Cerebellum (tissue), 4 donors: ENCODE measurements at places on chromosomes 1 and 21. TPM values are rescaled to one million over a fixed set of nuclear protein-coding genes. Genes with fewer than 3 reads are reported as not detected.

The PTPRU gene
- 13.3 TPM for total RNA-seq

The SELP gene
- 0.27 TPM for total RNA-seq

The RNU1-2 gene
- total RNA-seq = 40,842 TPM

The LCE2C gene
- not detected for total RNA-seq

The EPB41 gene
- 91.5 TPM for total RNA-seq

The SHC1 gene
- 16.7 TPM for total RNA-seq

DNA sequence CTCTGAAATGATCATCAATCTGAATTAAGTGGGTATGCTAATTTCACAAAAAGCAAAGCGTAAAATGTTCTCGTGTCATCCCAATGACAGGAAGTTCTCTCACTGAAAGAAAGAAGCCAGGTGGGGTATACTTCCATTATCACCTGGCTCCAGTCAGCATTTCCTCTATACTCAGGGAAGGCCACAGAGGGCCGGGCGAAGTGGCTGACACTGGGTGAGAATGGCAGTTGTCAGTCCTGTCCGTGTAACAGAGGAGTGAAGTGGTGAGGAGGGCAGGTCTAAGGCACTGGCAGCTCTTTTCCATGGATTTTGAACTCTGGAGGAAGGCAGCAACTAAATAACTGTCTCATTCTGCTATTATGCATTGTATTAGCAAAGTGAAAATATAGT, 60.4 kb downstream of the CAPN2 start:
- DNase-seq = no peak

- DNase-seq = no peak
These were observed 8.0 kb downstream of the SLC35F3 start for GRCh38 chr1:233912447-233912846.

DNA sequence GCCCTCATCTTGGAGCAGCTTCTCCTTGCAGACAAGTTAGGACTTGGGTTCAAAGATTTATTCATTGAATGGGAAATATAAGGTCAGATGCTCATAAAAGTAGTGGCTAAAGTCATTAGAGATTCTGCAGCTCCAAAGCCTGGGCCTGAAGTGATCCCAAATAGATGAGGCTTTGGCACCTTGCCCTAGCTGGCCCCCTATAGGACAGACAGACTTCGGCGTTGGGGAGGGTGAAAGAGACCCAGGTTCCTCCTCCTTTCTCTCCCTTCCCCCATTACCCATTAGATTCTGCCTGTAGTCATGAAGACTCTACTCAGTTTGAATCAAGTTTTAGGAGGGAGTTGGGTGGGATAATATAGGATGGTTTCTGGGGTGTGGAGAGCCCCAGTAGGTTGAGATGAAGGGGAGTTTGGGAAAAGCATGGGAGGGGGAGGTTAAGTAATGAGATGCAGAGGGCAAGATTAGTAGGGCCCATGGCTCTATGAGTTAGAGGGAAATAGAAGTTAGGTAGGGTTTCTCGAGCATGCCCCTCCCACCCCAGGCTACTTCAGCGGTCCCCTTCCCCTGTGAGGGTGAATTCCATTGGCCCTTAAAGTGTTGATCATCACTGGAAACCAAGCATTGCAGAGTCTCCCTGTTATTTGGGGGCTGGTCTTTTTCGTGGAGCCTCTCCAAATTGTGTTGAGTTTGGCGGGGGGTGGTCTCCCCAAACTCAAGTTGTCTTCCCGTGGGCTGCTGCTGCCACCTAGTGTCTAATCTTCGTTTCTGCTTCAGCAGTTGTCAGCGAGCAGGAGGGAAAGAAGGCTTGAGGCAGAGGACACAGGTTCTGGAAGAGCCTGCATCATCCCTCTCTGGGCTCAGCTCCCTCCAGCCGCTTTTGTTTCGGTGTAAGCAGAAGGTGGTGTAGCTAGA, 2.1 kb upstream of the AHDC1 start:
- DNase-seq = peak; percentile 75

DNA sequence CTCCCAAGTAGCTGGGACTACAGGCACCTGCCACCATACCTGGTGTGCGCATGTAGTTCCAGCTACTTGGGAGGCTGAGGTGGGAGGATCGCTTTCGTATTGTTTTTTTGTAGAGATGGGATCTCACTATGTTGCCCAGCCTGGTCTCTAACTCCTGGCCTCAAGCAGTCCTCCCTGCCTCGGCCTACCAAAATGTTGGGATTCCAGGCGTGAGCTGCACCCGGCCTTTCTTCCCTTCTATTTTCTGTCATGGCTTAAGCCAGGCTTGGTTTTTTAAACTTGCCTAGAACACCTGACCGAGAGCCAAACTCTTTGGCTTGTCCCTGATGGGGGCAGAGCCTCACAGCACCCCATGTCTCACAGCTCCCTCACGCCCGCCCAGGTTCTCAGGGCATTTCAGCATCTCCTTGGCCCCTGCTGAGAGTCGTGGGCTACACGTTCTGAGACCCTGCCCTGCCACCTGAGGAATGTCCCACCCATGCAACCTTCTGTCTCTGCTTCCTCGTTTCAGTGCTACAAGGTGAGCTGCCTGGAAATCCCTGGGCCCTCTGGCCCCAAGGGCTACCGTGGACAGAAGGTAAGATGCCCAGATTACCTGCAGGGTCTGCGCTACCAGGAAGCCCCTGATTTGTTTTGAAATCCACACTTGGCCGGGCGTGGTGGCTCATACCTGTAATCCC, 15.7 kb downstream of the COL6A2 start:
- no peak for DNase-seq

DNA sequence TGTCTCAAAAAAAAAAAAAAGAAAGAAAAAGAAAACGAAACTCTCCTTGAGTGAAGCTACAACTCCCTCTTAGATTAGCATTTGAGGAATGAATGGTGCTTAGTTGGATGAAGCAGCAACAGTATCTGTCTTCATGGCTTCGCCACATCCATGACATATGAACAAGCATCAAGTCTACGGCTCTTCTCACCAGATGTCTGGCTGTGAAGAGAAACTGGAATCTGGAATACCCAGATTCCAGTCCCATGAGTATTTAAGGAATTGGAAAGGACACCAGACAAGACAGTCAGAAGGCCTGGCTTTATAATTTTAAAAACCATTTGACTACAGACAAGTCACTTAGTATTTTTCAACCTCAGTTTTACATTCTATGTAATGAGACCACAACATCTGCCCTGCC, 38.0 kb upstream of the TADA1 start:
- DNase-seq = no peak

GRCh38 chr1:1260843-1261560, 12.7 kb downstream of the UBE2J2 start:
- DNase-seq = no peak

DNA sequence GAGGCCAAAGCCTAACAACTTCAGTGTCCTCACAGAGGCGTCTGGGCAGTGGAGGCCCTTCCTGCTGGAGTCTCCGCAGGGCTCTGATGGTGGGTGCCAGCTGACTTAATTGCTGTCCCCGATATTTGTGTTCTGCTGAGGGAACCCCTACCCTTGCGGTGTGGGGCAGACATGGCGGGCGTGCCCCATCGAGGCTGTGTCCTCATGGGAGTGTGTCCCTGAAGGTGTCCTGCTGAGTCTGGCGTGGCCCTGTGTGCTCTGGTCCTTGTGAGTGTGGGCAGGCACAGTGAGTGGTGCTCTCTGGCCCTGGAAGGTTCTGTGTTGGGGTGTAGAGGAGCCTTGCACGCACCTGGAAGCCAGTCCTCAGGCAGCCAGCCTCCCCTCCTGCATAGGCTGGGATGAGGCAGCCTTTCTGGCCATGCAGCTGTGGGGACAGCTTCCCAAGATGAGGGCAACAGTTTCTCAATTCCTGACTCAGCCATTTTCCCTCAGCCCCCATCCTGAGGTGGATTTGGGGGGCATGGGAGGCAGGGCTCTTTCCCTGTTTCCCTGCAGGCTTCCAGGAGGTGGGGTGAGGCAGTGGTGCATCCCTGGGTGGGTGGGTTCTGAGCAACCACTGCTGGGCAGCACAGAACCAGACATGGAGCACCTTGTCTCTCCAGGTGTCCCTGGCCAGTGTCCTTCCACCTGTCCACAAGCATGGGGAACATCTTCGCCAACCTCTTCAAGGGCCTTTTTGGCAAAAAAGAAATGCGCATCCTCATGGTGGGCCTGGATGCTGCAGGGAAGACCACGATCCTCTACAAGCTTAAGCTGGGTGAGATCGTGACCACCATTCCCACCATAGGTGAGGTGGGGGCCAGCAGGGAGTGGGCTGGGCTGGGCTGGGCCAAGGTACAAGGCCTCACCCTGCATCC, 6.5 kb downstream of the C1orf35 start:
- DNase-seq = no peak

DNA sequence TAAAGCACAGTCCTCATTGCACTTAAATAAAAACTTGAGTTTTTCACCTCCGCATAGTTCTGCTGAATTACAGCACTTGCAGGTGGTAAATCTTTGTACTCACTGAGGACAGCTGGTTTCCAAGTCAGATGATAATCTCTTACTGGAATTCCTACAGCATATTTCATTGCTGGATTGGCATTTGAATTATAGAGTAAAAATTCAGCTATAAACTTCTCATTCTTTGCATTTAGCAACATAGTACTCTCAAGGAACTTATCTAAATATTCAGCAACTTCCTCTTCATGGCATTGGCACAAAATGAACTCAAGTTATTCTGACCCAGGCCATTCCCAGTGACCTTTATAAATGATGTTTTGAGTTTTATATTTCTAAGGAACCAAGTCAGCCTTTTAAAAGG, 23.4 kb downstream of the GORAB start:
- no peak for DNase-seq

DNA sequence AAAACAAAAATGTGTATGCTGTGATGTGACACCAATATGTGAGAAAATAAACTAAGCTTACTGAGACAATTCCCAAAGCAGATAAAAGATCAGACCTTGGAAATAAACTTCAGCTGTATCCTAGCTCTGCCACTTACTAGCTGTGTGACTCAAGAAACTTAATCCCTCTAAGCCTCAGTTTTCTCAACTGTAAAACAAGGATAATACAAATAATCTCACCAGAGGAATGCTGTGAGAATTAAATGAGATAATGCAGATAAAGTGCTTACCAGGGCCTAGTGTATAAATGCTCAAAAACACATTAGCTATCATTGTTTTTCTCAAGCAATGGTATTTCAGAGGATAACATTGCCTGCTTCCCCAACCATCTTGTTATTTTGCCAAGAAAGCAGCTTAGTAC, 2.1 kb downstream of the HEATR1 start:
- no peak for DNase-seq

- no peak for DNase-seq
These were observed 2.9 kb upstream of the FCMR start for GRCh38 chr1:206924592-206925105.

- no peak for DNase-seq
These were observed 43.5 kb downstream of the SNX7 start for GRCh38 chr1:98704971-98705370.

DNA sequence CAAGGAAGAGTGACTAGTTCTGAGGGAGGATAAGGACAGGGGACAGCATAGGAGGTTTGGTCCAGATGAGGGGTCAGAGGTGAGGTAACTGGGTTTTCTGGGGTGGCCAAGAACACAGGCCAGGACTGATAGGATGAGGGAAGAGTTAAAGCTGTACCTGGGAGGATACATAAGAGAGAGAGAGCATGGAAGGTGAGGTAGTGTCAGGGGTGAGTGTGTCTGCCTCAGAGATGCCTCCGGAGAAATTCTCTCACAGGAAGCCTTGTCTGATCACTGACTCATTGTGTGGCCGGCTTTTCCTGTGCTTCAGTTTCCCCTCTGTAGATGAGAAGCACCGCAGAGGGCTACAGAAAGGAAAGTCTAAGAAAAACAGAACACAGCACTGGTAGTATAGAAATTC, 40.2 kb downstream of the FASLG start:
- DNase-seq = no peak

- no peak for DNase-seq
These were observed 1.2 kb downstream of the ZC3H12A start for GRCh38 chr1:37475380-37476086.

- no peak for DNase-seq
These were observed 21.4 kb upstream of the RNF11 start for GRCh38 chr1:51214615-51215131.

DNA sequence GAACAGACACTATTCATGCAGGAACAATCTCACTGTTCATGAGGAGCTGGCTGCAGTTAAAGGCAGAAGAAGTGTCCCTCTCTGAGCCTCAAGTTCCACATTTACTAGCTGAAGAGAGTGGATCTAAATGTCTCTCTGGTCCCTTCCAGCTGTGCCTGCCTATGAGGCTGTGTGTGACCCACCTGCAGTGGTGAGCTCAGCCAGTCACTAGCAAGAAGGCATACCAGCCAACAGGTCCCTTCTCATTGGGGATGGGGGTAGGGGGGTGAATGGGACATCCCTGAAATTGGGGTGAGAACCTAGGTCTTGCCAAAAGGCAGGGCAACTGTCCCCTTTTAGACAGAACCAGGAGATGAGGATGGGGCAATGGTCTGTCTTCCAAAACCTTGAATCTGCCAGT, 13.6 kb downstream of the RD3 start:
- DNase-seq = no peak

DNA sequence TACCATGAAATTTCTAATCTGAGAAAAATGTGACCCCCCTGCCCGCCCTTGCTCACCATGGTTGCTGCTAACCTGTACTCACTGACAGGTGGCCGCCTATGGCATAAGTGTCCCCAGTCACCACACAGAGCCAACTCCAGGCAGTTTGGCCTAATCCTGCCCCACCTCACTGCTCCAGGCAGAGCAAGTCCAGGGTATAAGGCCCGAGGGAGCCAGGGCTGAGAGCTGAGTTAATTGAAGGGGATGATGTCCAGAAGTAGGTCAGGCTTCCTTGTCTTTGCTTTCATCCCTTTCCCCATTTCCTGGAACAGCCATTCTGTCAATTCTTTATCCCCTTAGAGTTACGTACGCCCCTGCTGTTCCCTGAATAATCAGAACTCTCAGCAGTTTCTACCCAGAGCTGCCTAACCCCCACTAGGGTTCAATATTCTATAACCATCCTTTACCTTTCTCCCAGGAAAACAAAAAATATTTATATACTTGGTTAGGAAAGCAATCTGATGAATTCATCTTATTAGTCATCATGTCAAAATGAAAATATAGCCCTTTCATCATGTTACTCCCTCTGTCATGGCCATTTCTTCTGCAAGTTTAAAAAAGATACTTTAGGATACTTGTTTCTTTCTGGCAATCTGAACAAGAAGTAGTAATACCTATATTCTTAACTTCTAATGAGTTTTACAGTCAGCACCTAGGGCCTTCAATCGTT, 29.4 kb upstream of the CD101 start:
- no peak for DNase-seq

DNA sequence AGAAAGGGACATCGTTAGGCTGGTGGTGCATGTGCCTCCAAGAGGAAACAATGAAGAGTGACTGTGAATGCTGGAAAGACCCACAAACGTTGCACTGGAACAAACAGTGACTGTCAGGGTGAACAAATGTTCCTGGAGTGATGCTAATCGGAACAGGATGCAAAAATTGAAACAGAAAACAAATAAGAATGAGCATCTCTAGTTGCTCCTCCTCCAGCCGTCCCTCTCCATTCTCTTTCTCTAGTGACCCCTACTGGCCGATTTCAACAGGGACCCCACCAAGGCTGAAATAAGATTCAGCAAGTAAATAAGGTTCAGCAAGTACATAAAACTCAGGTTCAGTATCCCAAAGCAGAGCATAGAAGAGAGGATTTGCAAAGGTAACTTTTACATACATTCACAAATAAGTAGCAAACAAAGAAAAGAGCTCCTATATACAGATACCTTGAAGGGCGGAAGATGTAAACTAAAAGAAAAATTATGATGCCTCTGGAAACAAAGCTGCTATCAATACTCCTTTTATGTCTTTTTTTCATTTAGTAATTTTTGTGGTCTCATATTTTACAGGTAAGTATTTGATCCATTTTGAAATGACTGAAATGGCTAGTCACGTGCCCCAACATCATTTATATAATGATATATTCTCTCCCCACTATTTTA, 836.1 kb upstream of the ADAMTS5 start:
- no peak for DNase-seq

GRCh38 chr21:40783404-40783803, 63.6 kb downstream of the DSCAM start:
- no peak for DNase-seq

- DNase-seq = no peak
These were observed 1317.0 kb downstream of the MRPL39 start for GRCh38 chr21:24290151-24290833.
